ENCODE measurements at places on chromosomes 2 and 18.
A peak's percentile ranks its signal among the peaks of the same experiment; 100 is the strongest.

DNA sequence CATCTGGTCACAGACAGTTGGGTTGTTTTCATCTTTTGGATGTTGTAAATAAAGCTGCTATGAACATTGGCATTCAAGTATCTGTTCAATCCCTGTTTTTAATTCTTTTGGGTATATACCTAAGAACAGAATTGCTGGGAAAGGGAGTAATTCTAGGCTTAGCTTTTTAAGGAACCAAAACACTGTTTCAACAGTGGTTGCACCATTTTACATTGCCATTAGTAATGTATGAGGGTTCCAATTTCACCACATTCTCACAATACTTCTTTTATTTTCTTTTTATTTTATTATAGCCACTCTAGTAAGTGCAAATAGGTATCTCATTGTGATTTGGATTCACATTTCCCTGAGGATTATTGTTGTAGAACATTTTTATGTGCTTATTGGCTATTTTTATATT lies 108.9 kb upstream of the GLS start:
- no peak for DNase-seq

DNA sequence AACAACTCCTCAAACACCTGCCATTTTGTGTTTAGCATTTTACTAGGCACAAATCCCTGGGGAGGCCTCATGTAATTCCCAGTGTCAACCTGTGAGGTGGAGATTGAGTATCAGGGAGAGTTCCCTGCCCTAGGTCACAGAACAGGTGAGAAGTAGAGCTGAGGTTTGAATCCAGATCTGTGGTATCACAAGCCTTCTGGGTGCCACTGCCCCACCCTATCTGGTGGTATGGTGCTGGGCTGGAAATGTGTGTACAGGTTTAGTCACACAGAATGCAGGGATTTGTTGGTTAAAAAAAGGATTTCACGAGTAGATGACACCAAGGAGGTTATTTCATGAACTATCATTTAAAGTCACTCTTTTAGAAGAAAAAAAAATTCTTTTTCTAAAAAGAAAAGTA lies 35.7 kb upstream of the PKDCC start:
- DNase-seq: no peak

DNA sequence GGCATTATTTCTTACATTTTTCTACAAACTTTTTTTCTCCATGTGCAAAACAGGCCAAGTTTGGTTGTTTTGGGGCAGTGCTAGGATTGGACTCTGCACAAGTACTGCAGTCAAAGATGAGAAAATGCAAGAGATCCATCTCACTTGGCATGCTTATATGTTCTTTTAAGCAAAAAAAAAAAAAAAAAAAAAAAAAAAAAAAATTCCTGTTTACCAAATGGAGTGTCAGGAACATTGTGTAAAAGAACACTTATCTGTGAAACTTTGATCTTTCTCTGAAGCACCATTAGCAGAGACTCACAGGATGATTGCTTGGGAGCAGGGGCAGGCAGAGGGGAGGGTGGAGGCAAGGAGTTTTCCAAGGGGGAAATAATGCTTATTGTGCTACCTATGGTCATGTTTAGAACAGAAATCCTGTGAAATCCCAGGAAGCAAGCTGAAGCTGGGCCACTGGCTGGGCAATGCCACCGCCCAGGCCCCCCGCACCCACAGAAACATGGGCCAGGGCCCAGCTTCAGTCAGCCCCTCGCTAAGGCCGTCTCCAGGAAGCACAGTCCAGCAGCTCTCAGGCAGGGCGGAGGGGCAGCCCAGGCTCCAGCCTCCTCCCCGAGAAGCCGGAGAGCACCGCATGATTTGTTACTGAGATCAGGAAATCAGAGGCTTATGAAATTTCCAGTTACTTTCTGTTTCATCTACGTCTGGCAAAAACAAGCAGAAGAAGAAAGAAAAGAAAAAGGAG lies 229.4 kb downstream of the ZNF516 start:
- DNase-seq: no peak

DNA sequence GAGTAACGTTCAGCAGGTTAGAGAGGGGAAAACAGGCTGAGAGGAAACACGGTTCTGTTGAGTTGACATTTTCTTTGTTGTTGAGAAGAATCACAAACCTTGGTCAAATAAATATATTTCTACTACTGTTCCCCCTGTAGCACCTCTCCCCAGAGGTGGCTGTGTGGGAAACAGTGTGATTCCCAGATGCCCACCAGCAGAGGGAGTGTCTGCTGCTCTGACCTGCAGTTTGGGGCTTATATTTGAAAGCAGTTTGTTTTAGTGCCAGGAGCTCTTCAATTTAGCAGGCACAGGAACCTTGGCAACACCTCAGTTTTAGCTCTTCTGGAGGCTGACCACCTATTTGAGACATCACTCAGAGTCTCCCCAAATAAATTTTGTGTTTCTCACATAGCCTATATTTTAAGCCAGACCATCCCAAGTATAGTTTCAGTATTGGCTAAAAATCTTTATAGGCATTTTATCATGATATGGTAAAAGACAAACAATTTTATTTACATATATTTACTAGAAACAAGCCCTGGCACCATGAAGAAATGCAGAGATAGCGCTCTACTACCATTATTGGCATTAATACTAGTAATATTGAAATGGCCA lies 75.7 kb downstream of the PIK3C3 start:
- peak; percentile 82 for DNase-seq

GRCh38 chr2:207472343-207473048 lies 57.3 kb upstream of the CREB1 start:
- no peak for DNase-seq

- no peak for DNase-seq
Observed at GRCh38 chr2:12428786-12429185, 287.9 kb upstream of the TRIB2 start.

- no peak for DNase-seq
Observed at GRCh38 chr2:123283431-123283830, 741.7 kb upstream of the CNTNAP5 start.

DNA sequence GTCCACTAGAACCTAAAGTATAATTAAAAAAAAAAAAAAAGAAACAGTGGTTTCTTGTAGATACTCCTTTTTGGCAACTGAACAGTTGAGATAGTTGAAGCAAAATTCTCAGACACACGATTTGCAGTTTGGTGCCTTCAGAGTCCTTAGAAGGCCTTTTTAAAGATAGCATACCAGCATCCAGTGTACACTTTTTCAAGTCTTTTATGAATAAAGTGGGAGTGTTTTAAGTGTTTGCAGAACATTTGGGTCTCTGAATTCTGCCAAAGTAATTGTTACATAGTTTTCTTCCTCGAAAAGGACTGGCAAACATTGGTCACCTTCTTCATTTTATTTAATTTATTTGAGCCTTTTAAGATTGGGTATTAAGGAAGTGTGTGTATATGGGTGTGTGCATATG lies 62.3 kb downstream of the SPTBN1 start:
- no peak for DNase-seq

GRCh38 chr2:240813231-240813921 lies 6.6 kb downstream of the KIF1A start:
- DNase-seq: no peak

GRCh38 chr2:126370201-126370600 lies 285.8 kb upstream of the GYPC start:
- no peak for DNase-seq

DNA sequence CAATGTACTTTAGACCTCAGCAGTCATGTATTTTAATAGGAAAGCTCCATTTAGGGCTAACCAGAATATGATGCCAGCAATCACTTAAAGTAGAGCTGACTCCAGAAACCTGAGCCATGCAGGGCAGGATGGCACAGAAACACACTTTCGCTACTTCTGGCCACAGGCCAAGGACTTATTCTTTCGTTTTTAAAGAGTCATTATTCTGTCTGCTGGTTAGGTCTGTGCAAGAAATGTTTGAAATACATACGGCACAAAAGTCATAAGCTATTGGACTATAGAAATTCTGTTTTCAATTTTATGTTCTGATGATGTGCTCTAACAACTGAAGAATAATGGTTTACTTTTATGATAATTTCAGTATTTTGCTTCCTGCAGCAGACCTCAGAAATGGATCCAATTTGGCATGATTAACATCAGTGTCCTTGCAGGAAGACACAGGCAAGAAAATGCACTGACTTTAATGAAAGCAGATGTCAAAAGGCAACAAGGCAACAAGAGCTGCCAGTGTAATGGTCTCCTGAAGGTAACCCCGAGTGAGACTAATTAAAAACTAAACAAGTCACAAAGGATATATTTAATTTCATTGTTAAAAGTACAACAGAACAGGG lies 114.4 kb upstream of the CHRNA1 start:
- DNase-seq: peak; percentile 17

DNA sequence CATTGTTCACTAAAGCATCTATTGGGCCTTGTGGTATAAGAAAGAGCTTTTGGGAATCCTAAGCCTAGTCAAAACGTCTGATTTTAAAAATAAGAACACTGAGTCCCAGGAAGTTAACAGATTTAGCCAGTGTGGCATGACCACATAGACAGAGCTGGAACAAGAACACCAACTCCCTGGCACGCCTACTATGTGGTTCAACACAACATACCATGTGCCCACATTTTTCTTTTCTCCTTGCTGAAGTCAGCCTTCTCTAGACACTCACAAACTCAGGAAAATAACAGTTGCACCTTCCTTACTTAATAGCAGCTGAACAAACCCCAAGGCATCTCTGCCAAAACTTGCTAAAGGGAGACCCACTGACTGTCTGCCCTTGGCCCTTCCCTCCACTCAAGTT lies 124.8 kb downstream of the C1D start:
- DNase-seq: no peak

- DNase-seq: no peak
Observed at GRCh38 chr2:193153576-193153975, 958.8 kb upstream of the TMEFF2 start.

GRCh38 chr18:12580630-12581342 lies 77.1 kb downstream of the SPIRE1 start:
- DNase-seq: no peak

GRCh38 chr18:32049393-32050171 lies 31.0 kb downstream of the RNF125 start:
- no peak for DNase-seq

GRCh38 chr2:8268172-8268783 lies 413.6 kb upstream of the ID2 start:
- no peak for DNase-seq

- no peak for DNase-seq
Observed at GRCh38 chr18:10927286-10927992, 221.9 kb downstream of the PIEZO2 start.

GRCh38 chr2:209633911-209634310 lies 137.7 kb upstream of the UNC80 start:
- DNase-seq: no peak

DNA sequence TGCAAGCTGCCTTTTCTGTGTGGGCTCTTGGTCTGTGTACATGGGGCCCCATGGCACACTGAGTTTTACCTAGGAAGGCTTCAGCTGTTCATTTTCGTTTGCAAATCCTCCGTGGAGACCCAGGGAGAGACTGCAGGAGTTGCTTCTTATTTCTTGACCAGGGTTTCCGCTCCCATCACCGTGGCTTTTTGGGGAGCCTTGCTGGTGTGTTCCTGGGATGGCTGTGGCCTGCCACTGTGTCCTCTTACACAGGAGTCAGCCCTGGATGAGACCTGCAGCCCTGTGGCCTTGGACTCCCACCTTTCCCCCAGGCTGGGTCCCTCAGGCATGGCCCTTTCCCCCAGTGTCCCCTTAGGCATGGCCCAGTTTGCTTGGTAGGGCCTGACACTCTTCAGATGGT lies 137.0 kb downstream of the FAM210A start:
- DNase-seq: no peak

DNA sequence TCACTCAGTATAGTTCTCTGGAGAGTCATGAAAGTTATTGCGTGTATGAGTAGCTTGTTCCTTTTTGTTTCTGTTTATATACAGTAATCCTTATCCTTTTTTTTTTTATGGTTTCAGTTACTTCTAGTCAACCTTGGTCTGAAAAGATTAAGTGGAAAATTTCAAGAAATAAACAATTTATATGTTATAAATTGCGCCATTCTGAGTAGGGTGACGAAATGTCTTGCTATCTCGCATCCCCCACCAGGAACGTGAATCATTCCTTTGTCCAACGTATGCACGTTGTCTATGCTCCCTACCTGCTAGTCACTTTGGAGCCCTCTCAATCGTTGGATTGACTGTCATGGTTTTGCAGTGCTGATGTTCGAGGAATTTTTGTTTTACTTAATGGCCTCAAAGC lies 60.4 kb downstream of the FAM117B start:
- DNase-seq: no peak

DNA sequence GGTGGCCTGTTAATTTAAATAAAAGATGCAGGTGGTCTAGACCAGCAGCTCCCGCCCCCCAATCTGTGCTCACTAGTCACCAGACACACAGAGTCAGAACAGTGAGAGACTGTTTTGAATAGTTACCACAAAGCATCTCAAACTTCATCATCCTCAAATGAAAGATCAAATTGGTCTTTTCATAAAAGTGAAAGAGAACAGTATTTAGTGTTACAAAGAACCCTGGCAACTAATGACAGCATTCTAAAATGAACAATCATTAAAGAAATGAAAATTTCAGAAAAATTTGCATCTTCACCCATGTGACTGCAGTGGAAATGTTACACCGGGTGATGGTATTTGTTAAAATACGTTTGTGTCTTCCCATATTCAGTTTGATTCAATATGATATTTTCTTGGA lies 65.5 kb upstream of the PMAIP1 start:
- no peak for DNase-seq

DNA sequence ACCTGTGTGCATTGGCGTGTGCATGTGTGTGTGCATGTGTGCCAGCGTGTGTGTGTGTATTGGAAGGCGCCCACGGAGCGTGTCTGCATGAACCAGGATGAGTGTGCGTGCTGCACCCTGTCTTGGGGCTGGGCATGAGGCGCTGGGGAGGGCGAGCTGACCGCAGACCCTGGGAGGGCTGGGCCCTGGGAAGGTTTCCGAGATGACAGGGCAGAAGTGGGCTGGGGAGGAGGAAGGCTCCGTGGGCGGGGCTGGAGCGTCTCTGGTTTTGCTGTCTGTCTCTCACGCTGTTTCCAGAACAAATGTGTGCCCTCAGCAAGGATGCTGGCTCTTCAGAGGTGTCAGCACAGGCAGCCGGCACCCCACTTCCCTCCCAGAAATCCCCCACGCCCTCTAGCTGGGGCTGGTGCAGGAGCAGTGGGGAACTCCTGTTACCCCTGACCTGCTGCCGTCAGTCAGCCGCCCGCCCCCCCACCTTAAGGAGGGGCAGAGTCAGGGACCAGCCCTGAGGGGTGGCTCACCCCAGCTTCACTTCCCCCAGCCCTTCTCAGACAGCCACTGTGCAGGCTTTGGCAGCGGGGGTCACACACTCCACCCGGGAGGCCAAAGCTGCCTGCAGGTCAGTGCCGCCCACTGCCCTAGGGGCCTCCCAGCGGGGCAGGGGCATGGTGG lies at the start of gene GPR35:
Gene GPR35, plus strand, starts transcription at position 531 of the 672 bp plus-strand sequence. CDS start 4,473 bp downstream, outside the sequence.
- DNase-seq: no peak

GRCh38 chr2:137892739-137893138 lies 71.5 kb upstream of the HNMT start:
- DNase-seq: no peak

DNA sequence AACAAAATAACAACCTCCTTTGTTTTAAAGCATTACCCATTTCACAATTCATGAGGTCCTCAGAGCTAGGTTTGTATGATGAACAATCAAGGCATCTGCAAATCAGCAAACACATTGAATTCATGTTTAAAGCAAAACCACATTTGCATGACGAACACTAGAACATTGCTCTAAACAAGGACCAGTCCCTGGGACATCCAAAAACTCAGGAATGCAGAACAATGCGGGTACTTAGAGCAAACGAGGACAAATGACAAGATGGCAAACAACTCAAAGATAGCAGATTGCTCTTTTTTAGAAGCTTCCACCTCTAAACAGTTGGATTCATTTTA lies 45.7 kb upstream of the RALBP1 start:
- DNase-seq: no peak

GRCh38 chr18:78495550-78495949 lies 484.1 kb upstream of the SALL3 start:
- DNase-seq: no peak
